ENCODE measurements at places on chromosomes 1 and 21.

GRCh38 chr1:14600405-14601112 is 2.1 kb downstream of the KAZN start:
- DNase-seq = no peak

DNA sequence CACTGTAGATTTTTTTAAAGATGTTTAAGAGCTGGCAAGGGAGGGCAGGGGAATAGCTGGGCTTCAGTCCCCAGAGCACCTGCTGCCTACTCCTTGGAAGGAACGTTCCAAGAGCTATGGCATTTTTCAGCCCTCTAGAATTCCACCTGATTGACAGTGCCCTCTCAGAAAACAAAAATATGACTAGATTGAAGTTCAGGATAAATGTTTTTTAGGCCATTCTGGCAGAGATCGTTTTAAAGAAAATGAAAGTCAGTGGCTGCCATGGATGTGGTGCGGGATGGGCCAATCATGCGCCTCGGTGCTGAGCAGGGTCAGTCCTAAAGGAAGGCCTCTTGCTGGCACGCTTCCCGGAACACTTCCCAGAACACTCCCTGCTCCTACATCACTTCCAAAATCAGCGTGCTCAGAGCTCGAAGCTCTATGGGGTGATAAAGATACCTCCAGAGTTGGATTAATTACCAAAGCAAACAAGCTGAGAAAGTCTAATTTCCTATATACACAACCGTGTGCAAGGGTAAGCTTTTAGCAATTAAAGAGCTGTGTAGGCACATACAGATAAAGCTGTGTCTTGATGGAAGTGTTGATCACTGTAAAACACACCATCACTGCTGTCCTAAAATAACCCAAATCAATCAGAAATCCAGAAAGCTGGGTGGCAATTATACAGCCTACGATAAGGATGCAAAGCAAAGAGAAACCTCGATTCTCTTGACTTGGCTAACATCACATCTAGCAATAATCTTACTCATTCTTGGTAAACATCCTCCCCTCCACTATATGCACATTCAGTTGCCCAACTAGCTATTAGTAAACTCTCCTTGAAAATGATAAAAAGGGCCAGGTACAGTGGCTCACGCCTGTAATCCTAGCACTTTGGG is 34.6 kb downstream of the TGFBR3 start:
- no peak for DNase-seq

DNA sequence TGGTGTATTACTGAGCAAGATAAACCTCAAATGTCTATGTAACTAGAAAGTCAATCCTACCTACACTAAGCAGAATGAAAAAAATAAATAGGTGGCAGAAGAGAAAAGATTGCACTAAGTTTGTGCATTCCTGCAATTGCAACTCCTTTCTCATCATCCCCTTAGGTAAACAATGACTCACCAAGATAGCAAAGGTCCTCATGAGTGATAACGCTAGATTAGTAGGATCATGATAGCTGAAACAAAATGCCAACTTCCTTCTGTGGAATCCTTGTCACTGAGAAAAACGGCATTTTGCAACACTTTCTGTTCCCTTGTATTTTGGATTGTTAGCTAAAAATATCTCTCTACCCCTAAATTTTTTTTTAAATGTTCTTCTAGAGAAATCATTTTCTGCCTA is 20.0 kb upstream of the FCER1A start:
- DNase-seq = no peak

DNA sequence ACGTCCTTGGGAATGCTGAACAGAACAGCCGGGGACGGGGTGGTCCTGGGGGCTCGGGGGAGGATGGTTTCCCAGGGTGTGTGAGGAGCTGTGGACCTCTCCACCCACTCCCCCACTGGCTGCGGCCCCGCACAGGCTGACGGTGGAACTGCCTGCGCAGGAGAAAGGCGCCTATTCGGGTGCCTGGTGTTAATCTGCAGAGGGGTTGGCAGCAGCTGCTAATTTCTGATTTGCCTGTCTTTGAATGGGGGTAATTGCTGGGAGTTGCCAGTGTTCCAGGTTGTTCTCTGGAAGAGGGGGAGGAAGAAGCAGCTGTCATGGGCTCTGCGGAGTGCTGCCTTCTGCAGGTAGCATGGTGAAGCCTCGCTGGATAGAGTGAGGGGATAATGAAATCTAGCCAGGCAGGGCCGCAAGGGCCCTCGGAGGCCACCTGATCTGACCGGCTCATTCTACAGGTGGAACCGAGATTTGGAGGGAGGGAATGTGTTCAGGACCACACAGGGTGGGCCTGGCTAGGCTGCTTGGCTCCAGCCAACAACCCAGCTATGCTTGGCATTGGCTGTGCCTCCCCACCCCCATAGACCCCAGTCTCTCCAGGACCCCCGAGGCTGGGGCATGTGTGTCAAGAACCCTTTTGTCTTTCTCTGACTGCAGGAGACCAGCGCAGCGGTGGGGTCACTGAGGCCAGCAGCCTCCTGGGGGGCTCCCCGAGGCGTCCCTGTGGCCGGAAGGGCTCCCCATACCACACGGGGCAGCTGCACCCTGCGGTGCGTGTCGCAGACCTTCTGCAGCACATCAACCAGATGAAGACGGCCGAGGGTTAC is 67.1 kb downstream of the PTPRU start:
- no peak for DNase-seq

DNA sequence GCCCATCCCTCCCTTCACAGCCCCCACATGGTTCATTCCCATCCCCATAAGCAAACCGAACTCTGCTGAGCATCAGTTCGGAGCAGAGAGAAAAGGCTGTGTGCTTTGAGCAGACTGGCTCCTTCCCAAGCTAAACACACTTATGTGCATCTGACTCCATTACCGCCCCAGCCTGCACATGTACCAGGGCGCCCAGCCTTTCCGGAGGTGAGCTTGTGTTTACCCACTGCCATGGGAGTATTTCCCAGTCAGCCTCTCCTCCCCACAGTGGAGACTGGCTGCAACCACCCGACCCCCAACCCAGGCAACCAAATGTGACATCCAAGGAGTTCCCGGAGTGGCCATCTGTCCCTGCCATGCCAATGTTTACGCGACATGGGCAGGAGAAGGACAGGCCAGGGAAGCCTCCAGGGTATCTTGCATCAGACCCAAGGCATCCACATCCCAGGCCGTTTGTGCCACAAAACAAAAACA is 9.4 kb downstream of the TIAM1 start:
- no peak for DNase-seq

- no peak for DNase-seq
Measured at GRCh38 chr21:46431884-46432488, 26.7 kb upstream of the DIP2A start.

DNA sequence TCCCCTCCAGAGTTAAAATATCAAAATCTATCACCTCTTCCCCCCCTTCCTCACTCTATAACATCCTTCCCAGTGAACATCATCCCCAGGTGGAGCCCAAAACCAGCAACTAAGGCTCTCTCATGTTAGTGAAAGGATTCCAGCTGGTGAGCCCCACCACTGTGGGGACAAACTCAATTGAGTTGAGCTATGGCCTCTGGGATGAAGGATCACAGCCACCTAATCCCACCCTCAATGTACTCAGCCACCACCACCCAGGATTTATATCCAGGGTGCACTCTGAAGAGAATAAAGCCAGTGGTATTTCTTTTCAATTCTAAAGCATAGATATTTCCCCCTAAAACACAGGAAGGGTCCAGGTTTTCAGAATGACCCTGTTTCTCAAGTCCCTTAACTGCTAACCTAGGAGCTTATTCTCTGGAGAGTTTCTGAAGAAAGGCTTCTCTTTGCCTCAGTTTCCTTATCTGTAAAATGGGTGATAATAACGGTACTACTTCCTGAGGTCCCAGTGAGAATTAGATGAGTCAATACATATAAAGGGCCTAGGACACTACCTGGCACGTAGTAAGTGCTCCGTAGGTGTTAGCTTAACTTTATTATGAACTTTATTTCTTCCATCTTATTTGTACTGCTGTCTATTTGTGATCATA is 15.6 kb upstream of the BOLA1 start:
- no peak for DNase-seq

- DNase-seq = no peak
Measured at GRCh38 chr1:228145463-228146416, 4.0 kb upstream of the GJC2 start.

- DNase-seq = no peak
Measured at GRCh38 chr1:4700801-4701200, 46.4 kb downstream of the AJAP1 start.

GRCh38 chr1:38360807-38361206 is 314.2 kb upstream of the POU3F1 start:
- no peak for DNase-seq

DNA sequence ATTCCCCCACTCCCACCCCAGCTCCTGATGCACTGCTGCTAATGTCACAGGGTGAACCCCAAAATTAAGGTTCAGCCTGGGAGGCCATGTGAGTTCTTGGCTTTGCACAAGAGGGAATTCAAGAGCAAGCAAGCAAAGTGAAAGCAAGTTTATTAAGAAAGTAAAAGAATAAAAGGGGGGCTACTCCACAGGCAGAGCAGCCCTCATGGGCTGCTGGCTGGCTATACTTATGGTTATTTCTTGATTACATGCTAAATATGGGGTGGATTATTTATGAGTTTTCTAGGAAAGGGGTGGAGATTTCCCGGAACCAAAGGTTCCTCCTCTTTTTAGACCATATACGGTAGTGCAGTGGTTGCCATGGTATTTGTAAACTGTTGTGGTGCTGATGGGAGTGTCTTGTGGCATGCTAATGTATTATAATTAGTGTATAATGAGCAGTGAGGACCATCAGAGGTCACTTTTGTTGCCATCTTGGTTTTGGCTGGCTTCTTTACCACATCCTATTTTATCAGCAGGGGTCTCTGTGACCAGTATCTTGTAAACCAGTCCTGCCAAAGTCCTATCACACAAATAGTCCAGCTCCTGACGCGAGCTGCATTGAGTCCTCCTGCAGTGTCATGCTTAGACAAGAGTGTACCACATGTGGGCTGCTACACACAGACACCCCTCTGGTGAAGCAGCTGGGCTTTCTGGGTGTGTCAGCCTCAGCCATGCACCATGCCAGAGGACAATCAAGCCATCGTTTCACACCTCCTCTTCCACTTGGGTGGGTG is 46.4 kb upstream of the CSF1 start:
- DNase-seq = no peak

DNA sequence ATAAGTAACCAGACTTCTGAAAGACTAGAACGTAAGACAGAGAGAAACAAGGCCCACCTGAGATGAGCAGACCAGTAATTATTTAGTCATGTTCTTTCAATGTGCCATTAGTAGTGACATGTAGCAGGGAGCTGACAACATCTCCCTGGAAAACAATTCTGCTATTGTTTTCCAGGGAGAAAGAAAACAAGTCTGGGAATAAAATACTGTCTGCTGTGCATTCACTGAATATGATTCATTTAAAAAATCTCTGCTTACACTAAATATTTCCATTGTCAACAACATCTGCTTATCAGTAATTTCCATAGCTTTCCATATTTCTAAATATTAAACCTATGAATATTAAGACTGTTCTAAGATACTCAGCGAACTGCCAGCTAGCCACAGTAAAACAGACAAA is 80.0 kb downstream of the VCAM1 start:
- DNase-seq = no peak

DNA sequence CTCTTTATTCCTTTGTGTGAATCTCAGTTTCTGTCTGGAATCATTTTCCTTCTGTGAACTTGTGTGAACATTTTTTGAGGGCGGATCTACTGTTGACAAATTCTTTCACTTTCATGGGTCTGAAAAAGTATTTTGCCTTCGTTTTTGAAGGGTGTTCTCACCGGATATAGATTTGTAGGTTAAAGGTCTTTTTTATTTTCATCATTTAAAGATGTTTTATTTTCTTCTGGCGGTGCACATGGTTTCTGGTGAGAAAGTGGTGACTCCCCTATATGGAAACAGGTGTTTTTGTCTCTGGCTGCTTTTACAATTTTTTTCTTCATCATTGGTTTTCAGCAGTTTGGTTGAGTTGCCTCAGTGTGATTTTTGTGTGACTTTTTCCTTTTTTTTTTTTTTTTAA is 94.9 kb downstream of the DYRK1A start:
- DNase-seq = peak; percentile 27

DNA sequence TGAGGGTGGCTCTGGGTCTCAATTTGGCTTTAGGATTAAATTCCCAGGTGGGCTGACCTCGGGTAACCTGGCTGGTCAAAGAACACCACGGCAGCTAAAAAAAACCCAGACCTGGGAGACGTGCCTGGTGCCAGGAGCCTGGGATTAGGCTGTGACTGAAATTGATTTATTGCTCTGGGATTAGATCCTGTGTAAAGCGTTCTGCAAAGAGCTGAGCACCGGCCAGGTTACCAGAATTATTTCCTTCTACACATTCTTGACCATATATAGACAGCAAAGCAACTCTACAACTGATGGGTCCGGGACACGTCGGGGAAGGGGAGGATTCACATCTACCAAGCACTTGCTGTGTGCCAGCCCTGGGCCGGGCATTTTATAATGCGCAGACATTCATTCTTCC is 45.2 kb downstream of the TMCO4 start:
- no peak for DNase-seq

GRCh38 chr1:168834225-168834872 is 105.3 kb upstream of the DPT start:
- DNase-seq = no peak

DNA sequence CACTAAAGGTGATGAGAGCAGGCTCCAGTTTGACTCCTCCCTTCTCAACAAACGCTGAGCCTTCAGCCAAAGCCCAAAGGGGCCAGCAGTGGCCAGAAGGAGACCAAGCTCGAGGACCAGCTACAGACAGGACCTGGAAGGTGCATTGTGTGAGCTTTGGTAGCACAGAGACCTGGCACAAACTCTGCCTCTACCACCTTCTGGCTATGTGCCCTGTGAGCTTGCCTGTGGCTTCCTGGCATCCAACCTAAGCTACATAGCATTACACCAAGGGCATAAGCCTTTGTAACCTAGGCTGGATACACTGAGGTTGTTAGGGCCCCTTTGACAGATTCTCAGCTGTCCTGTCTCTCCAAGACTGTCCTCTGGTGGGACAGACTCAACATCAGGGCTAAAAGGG is 6.6 kb upstream of the VWA5B1 start:
- DNase-seq = no peak

DNA sequence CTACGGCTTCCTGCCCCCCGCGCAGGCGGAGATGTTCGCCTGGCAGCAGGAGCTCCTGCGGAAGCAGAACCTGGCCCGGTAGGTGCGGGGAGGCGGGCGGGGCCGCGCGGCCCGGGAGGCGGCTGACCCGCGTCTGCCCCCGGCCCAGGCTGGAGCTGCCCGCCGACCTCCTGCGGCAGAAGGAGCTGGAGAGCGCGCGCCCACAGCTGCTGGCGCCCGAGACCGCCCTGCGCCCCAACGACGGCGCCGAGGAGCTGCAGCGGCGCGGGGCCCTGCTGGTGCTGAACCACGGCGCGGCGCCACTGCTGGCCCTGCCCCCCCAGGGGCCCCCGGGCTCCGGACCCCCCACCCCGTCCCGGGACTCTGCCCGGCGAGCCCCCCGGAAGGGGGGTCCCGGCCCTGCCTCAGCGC is 16.6 kb downstream of the NOC2L start:
- no peak for DNase-seq
